LNCaP clone FGC (cell line): ENCODE measurements at places on chromosomes 11 and 22.

DNA sequence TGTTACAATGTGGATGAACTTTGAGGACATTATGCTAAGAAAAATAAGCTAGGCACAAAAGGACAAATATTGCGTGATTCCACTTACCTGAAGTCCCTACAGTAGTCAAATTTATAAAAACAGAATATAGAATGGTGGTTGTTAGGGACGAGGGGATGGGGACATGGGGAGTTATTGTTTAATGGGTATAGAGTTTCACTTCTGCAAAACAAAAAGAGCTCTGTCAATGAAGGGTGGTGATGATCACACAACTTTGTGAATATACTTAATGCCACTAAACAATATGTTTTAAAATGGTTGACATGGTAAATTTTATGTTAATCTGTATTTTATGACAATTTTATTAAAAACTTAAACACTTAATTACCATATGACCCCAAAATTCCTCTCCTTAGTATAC is 26.1 kb downstream of the INTS4 start:
- no peak for DNase-seq

- no peak for DNase-seq
Observed at GRCh38 chr11:4068962-4069361, 25.6 kb upstream of the RRM1 start.

GRCh38 chr11:128471138-128471661 is 116.2 kb downstream of the ETS1 start:
- DNase-seq, result no peak

DNA sequence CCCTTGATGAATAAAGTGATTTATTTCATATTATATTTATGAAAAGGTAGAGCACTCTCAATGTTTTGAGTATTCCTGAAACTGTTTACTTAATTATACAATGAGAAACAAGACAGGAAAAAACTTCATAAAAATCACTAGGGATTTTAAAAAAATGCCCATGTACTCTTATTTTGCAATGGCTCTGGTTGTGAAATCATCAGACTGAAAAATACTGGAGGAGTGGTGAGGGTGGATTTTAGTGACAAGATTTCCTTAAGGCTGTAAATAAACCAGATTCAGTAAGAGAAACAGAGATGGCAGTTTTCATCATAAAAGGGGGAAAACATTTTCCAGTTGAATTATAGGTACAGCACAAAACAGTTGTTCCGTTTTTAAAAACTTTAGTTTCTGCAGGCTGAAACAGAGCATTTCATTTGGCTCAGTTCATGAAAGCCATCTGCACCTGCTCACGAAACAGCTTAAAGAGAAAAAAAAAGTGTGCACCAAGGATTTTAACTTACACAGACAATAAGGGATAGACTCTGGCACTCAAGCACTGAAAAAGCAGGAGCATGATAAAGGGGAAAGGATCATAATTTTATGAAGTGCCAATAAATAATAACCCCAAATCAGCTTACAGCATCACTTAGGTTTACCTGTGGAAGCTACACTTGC is 100.7 kb downstream of the MAML2 start:
- no peak for DNase-seq

GRCh38 chr11:22602504-22602903 is 23.1 kb downstream of the FANCF start:
- no peak for DNase-seq

DNA sequence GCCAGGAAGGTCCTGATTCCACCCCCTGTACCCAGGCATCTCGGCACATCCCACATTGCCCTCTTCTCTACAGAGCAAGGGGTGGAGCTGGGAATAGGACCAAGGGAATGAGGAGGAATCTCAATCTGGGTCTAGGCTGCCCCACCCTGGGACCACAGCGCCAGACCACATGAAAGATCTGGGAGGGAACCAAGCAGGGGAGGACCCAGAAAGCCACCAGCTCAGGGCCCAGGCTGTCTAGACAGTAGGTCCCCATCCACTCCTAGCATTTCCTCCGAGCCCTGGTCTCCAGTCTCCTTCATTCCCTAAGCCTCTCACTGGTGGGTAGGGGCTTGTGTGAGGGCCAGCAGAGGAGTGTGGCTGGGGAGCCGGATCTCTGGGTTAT is 11.6 kb downstream of the PHLDB1 start:
- no peak for DNase-seq

GRCh38 chr11:7538466-7539454 is 25.0 kb downstream of the PPFIBP2 start:
- DNase-seq, result peak; percentile 98
